NCI-H2081 (cell line): ENCODE measurements at places on chromosomes 2 and 18.

GRCh38 chr2:174340400-174341292 is 5.9 kb downstream of the SP9 start:
- no peak for DNase-seq

DNA sequence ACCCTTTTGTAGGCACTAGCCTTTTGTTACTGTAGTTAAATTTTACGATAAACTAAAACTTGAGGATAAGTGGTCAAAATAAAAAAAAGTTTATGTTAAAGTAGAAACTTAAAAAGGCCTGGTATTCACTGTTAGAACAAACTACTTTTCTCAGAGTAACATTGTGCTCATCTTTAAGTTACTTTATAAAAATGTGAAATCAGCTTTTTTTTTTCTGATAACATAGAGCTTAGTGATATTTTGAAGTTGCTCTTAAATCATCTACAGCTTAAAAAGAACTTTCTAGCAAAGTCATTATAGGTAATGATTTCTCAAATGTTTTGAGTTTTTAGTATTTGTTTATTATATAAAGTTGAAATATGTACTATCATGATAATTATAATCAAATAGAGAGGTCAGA is 125.3 kb downstream of the CAMKMT start:
- DNase-seq: no peak

DNA sequence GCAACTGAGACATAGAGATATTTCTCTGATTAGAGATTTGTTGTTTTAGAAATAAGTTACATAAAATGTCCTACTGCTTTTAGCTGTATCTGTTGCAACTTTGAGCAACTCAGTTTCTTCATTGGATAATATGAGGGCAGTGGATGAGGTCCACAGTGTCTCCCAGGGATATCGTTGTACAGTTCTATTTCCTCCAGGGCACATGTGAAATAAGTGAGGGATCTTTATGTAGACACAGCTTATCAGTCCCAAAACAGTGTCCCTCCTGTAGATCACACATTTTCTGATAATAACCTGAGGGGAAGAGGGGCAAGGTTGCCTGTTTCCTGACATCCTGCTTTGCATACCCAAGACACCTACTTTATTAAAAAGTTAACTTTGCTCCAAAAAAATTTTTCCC is 1231.2 kb upstream of the ZEB2 start:
- no peak for DNase-seq

GRCh38 chr18:50268022-50268747 is 1.9 kb upstream of the CFAP53 start:
- no peak for DNase-seq

- DNase-seq: no peak
Observed at GRCh38 chr2:63741884-63742579, 99.7 kb upstream of the UGP2 start.

DNA sequence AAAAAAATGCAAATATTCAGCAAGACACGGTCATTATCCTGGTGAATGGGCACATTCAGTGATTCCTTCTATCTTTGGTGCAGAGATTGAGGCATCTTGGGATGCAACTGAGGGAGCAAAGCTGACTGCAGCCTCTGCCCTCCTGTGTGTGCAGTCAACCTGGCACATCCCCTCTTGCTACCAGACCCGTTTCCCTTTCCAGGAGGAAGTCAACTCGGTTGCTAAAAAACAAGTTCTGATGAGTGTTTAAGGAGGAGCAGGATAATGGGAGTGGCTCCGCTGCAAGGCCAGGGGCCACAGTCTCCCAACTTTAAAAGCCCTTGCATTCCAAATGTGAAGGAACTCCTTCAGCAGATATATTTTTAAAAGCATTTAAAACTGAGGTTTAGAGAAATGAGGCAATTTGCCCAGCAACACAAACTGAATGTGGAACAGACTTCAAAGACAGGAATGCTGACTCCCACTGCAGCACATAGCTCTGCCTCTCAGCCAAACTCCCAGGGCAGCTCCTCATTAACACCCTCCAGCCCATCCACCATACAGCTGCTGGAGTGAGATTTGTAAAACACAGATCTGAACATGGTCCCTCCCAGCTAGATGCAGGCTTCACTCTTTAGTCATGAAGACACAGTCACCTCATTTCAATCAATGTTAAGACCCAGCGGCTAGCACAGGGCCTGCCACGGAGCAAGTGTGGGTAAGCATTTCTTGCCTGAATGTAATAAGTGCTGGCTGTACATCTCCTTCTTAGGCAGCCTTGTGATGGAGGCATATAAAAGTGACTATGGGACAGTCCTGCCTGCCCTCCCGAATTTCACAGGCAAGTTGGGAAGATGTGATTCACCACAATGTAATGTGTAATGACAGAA is 54.3 kb downstream of the VSNL1 start:
- no peak for DNase-seq

DNA sequence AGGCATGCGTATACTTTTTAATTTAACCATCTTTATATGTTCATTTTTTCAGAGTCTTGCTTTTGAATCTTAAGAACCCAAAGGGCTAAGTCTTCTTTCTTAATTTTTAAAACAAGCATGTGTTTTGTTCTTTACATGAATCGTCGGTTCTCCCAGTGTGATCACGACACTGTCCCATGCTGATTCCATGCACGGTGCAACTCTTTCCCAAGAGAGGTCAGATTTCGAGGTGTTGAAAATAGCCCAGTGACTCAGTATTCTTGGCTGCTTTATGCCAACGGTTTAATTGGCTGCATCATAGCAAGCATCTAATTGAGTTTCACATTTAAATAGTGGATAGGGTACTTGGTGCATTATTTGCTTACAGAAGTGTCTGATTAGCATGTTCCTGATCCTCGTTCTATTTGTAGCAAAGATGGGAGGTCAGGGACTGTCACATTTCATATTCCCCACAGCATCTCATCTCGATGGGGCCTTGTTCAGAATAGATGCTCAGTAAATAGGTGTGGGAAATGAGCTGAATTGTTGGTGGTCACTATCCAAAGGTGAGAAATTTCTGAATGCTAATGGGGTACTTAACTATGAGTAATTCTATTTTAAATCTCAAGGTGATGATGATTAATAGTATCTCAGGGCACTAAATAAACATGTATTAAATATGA is 2.8 kb downstream of the NPAS2 start:
- no peak for DNase-seq

GRCh38 chr18:8734496-8734895 is 29.1 kb downstream of the MTCL1 start:
- no peak for DNase-seq

DNA sequence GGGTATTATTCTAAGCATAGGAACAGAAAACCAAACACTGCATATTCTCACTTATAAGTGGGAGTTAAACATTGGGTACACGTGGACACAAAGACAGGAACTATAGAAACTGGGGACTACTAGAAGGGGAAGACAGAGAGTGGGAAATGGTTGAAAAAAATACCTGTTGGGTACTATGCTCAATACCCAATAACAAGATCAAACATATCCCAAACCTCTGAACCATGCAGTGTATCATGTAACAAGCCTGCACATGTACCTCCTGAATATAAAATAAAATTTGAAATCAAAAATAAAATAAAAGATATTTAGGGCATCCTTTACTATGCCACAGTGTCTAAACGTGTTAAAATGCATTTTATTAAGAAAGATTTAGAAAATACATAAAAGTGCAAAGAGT is 221.0 kb upstream of the TFPI start:
- DNase-seq: no peak

GRCh38 chr2:74205596-74205995 is 7.2 kb downstream of the MTHFD2 start:
- peak; percentile 17 for DNase-seq

GRCh38 chr2:115558725-115559124 is 1116.3 kb downstream of the DPP10 start:
- no peak for DNase-seq

GRCh38 chr2:100052650-100053049 is 89.7 kb downstream of the AFF3 start:
- DNase-seq: no peak

DNA sequence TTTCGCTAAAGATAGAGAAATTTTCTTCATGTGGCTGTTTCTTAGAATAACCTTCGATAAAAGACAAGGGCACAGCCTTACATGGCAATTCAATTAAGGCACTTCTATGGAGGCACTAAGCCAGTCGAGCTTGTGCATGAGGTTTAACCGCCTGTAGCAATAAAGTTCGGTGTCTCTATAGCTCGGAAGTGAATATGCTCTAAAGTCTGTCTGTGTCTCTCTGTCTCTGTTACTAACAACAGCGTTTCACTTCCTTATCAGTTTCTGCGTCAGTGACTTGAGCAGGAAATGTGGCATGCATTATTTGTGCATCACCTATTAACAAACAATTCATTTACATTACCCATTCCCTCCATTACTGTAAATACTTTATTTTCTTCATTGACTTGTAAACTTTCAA is 365.1 kb upstream of the NETO1 start:
- no peak for DNase-seq
